ENCODE measurements at places on chromosomes 4 and X.

DNA sequence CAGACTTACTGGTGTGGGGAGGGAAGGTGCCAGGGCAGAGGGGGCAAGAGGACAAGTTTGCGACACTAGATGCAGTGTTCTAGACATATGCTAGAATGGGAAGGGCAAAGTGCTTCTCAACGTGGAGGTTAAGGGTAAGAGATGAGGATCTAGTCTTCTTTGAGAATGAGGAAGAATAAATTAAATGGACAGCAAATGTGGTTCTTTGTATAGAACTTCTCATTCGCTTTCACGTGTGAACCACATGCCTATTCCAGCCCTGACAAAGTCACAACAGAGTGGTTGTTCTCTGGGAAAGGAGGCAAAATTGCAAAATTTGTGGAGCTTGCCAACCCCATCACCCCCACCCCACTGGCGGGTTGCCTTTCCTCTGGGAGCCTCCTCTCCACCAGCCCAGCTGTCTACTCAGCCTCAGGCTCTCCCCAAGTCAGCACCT, 1.5 kb upstream of the ANXA5 start:
- DNase-seq: no peak

- DNase-seq: no peak
Measured at GRCh38 chrX:118373538-118373937, 27.6 kb downstream of the WDR44 start.

DNA sequence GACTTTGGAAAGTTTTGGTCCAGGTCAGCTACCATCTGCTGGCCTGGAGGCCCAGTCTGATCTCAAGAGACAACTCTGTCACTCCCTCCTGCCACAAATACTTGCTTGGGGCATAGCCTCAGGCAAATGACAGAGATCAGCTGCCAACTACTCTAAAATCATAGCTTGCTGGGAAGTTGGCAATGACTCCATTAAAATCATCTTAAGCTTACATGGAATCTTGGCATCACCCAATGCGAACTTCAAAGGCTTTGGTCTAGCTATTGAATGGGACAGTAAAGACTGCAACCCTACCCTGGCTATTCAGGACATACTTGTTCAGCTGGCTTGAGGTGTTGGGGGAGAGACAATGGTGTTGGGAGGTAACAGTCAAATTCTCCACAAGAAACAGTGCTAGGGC, 7.0 kb upstream of the USO1 start:
- no peak for DNase-seq

GRCh38 chrX:128616933-128617332, 564.7 kb upstream of the ACTRT1 start:
- no peak for DNase-seq

DNA sequence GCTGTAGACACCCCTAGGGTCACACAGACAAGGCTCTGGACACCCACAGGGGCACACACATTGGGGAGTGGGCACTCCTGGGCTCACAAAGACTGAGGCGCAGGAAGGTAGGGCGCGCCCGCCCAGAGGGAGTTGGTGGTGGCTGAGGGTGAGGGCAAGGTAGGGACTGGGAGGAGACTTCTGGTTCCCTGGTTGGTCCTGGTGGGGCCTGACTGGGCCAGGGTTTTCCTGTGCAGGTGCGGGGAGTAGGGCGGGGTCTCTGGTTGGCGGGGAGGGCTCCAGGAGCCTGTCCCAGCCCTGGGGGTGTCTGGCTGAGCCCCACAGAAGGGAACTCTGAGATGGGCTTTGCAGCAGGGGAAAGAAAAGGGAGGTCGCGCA, 6.7 kb upstream of the WAS start:
- no peak for DNase-seq

DNA sequence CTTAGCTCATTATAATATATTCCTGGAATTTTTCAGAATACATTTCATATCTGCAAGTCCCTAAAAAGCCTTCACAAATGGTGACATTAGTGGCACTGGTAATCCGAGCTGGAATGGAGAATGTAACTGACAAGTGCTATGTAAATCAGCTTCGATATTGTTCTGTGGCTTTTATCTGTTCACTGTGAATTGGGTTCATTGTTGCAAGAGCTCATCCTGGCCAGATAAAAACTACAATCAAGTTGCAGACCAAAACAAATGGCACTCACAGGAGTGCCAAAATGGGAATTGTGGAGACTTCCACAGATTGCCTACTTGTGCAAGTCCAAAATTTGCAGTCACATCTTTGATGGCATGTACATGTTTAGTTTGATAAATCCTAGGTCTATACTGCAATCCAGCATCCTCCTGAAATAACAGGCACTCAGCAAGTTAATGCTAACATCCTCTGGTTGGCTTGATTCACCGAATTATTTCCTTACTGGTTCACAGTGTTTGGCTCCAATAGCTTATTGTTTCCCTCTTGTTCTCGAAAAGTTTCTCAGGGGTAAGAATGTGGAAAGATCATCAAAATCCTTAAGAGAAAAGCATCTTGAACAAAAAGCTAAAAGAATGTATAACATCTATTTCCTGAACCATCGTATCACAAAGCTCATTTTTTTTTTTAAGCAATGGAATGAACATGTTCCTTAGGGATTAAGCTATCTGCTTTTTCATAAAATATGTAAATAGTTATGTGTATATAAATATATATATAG, 904.9 kb downstream of the CENPC start:
- DNase-seq: no peak

- DNase-seq: no peak
Measured at GRCh38 chrX:134640914-134641313, 17.4 kb downstream of the PLAC1 start.

GRCh38 chr4:180280726-180281297, 1962.4 kb upstream of the TENM3 start:
- no peak for DNase-seq

GRCh38 chr4:182504463-182504862, 261.3 kb downstream of the TENM3 start:
- DNase-seq: no peak

DNA sequence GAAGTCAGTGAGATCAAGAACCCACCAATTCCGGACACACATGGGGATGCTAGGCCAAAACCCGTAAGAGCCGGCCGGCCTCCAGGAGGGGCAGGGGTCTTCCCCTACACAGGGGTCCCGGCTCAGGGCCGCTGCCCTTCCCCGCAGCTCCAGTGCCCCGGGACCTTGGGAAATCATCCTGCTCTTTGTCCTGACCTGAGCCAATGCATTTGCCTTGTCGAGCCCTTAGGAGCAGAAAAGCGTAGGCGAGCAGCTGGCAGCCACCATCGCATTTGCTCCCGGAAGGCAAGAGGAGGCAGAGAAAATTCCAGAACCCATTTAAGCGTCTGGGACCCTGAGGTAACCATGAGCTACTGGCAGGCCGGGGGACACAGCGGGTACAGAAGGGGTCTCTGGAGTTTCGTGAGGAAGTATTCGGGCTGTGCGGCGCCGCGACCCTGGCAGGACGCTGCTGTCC, 7.4 kb upstream of the TNIP2 start:
- DNase-seq: no peak

DNA sequence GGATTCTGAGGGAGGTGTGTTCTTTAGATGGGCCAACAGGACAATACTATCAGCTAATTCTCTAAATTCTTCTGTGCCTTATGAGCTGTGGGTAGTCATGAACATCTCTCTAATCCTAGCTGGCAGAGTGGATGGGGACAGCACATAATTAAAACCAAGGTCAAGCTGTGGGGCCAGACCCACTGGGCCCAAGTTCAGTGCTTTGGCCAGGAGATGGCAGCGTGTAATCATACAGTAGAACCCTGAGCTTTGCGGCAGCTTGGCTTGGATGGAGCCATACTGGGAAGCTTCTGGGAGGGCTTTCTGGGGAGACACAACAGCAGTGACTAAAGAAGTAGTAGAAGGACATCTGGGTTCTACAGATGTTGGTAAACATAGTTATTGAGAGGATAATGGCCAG, 140.3 kb upstream of the CXCL13 start:
- no peak for DNase-seq

- DNase-seq: no peak
Measured at GRCh38 chrX:133346026-133346425, 69.3 kb downstream of the GPC4 start.

- no peak for DNase-seq
Measured at GRCh38 chrX:65637335-65637734, 30.1 kb upstream of the MSN start.

GRCh38 chr4:26717332-26717731, 133.4 kb downstream of the TBC1D19 start:
- no peak for DNase-seq

DNA sequence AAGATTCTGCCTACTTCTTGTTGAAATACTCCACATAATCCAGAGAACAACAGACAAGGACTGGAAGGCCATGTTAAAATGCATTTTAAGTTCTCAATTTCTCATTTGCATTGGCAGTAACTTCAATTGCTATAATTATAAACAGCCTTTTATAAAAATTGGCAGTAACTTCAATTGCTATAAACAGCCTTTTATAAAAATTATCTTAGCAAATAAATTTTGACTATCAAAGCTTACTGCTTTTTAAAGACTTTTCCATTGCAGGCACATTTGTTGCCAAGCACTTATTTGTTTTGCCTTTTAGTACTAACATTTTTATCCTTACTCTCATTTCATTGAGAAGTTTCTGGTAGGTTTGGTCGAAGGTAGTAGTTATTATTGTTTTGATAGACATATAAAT, 17.8 kb downstream of the SCFD2 start:
- DNase-seq: no peak

- no peak for DNase-seq
Measured at GRCh38 chr4:3268395-3269104, 19.6 kb downstream of the MSANTD1 start.

DNA sequence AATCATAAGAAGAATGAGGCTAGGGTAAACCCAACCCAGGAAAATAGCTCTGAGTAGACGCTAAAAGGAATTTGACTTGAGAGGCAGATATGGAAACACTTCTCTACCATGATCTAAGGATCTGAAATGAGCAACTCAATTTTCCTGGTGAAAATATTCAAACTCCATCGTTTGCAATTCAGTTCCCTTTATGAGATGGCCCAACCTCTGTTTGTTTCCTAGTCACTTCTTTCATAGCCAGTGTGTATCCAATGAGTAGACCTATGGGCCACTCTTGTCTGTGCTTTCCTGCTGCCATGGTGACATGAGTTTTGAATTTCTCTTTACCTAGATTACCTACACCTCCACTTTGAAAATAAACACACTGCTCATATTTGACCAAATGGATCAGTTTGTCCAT, 176.2 kb upstream of the GPRIN3 start:
- DNase-seq: no peak

- no peak for DNase-seq
Measured at GRCh38 chr4:53119680-53120079, 246.2 kb downstream of the SCFD2 start.

DNA sequence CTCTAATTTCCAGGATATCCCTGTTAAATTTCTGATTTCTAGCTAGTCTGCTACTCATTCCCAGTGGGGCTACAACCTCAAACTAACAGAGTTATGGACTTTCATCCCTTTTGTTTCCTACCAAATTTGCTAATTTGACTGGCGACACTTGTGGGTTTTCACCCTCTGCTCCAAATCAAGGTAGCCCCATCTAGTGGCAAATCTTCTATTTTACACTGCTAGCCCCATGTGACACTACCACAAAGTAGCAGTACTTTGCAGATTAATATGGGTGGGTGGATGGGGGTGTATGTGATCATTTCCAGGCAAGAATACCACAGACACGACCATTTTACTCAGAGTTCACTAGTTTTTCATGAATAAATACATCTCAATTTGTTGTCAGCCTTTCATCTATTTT, 150.3 kb downstream of the MSL3 start:
- DNase-seq: no peak

DNA sequence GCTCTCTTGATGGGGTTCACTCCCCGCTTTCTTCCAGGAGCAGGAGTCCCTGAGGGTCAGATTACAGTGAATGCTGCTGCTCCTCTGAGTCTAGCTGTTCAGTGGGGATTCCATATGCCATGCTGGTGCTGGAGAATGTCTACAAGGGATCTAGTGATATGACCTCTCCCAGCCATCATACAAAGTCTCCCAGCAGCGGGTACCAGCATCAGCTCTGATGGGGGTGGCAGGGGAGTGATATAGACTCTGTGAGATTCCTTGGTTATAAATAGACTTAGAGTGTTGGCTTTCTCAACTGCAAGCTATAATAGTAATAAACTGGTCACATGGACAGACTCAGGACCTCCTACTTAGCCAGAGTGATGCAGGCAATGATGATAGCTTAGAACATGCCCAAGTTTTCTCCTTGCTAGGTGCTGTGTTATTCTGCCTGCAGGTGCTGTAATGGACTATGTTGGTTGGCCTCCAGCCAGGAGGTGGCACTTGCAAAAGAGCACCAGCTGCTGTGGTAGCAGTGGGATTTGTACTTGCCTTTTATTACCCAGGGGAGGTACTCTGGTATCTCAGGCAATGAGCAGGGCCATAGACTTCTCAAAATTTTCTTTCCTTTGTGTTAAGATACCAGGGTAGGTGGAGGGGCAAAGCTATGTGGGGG, 202.9 kb downstream of the CHIC1 start:
- DNase-seq: no peak

GRCh38 chrX:136468391-136469103, 19.2 kb upstream of the BRS3 start:
- no peak for DNase-seq

GRCh38 chr4:82293304-82293703, 80.5 kb downstream of the HNRNPD start:
- no peak for DNase-seq

DNA sequence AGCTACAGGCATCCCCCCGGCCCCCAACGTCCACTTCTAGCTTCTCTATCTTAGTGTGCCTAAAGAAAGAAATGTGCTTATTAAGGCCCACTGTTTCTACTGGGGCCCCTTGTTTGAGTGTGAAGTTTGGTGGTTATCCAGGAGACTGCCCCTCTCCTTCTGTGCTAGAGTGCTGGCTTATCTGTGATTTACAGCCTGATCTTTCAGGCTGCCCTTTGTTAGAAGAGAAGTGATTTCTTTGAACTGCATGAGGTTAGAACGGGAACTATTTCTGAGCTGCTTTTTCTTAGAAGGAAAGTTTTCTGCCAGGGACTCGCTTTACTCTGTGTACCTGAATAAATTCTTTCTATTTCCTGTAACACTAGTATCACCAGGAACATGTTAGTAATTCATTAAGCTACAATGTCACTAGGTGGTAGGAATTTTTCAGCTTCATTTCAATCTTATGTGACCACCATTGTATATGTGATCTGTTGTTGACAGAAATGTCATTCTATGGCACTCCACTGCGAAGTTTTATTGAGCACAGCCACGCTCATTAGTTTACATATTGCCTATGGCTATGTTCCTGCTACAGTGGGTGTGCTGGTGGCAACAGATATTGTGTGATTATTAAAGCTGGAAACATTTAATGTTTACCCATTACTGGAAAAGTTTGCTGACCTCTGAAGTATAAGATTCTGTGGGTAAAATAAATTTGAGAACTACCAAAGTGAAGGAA, 193.8 kb upstream of the CXorf51B start:
- DNase-seq: no peak

- DNase-seq: no peak
Measured at GRCh38 chr4:98423009-98423408, 161.8 kb downstream of the RAP1GDS1 start.

- DNase-seq: no peak
Measured at GRCh38 chr4:184887333-184887732, 61.6 kb upstream of the ACSL1 start.

DNA sequence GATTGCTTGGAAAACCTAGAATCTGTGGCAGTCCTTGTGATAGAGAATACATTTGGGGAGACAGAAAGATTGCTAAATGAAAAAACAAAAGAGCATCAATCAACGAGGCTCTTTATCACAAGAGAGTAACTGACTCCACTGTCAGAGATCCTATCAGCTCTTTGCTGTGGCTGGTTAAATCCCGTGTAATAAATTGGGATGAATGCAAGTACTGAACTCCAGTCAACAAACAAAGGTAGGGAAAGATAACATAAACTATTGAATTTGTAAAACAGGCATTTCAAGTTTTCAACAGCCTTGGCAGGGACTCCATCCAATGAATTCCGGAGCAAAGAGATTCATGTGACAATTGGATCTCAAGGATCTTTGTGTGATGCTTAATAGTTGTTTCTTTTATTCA, 21.3 kb downstream of the MMRN1 start:
- DNase-seq: no peak
